ENCODE measurements at places on chromosomes 1 and 21.

DNA sequence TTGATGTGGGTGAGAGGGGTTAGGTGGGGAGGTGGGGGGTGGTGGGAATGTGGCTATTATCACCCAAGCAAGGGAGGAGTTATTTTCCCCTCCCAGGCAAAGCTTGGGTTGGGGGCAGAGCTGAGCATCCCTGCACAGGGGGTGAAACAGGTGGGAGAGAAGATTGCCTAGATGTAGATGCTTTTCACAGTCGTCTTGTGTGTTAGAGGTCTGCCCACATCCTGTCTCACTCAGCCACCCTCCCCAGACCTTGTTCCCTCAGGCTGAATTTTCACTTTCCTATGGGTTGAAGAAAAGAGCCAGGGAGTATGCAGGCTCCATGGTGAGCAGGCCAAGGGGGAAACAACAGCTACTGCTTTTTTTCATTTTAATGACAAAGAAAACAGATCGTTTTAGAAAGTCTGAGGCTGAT lies 223.5 kb downstream of the KIF26B start:
- DNase-seq, result no peak

DNA sequence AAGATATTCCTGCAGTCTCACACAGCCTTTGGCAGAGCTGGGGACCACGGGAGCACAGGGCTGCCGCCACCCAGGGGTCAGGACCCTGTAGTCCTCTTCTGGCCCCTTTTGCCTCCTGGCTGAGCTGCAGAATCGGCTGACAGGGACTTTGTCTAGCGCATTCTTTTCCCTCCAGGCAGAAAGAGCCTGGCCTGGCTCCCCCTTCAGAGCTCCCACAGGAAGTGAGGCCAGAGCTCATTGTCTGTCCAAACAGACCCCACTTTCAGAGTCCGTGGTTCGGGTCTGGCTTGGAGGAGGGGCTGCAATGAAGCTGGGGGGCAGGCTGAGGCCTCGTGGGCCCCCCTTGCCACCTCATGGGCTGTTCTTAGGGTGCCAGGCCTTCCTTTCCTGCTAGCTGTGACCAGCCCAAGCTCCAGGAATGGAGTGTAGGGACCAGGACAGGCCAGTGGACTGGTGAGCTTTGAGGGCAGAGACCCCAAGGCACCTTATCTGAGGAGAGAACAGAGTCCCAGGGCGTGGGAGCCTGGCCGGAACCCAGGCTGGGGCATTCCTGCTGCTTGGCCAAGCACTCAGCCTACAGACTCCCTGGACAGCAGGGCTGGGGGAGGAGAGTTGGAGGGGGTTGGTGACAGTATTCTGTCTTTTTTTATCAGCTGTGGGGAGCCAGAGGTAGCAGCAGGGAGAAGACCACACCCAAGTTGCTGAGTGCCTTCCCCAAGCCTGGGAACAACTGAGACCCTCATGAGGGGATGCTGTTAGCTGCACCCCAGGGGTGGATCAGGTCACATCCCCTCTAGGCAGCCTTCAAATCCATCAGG lies 4.7 kb downstream of the CELSR2 start:
- DNase-seq, result peak; percentile 40

- DNase-seq, result no peak
Measured at GRCh38 chr21:39882151-39882838, 15.1 kb downstream of the PCP4 start.

GRCh38 chr1:39894884-39895495 lies 6.7 kb downstream of the MYCL start:
- no peak for DNase-seq

DNA sequence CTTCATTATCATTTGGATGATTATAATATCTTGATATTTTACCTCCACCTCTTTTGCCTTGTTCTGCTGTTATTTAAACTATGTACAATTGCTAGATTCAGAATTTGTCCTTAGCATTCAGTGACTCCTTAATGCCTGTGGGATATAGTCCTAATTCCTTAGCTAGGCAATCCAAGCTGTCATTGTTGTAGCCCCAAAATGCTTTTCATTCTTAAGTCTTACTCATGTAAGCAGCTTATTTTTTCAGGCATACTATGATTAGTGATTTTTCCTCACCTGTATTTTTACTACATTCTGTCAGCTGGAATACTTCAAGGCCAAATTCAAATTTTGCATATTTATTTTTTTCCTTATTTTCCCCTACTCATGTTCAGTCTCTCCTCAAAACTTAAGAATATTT lies 13.4 kb downstream of the PKN2 start:
- DNase-seq, result no peak

DNA sequence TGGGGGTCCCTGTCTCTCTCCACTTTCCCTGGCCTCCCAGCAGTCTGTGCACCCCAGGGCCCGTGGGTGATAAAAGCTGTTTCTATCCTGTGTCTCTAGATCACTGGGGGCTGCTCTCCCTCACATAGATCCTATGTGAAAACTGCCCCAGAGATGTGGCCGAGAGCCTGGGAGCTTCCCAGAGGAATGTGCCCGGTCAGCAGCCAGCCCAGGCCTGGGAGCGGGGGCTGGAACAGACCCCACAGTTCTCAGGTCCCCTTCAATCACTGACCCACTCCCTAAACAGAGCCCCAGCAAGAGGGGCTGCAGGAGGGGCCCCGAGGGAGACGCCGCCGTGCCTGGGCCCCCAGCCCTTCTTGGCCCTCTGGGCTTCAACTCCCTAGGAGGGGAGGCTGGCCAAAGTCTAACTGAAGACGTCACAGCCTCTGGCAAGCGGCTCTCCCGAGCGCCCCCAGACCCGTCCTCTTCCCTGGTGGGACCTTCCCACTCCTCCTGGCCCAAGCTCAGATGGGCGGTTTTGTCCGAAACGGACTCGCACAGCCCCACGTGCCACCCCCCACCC lies 403 bp downstream of the MXRA8 start:
- no peak for DNase-seq

GRCh38 chr1:4124631-4125145 lies 224.6 kb upstream of the C1orf174 start:
- DNase-seq, result no peak

GRCh38 chr1:227845519-227845918 lies 30.0 kb downstream of the PRSS38 start:
- DNase-seq, result no peak

- DNase-seq, result peak; percentile 54
Measured at GRCh38 chr1:25356848-25357247, 18.7 kb downstream of the TMEM50A start.

DNA sequence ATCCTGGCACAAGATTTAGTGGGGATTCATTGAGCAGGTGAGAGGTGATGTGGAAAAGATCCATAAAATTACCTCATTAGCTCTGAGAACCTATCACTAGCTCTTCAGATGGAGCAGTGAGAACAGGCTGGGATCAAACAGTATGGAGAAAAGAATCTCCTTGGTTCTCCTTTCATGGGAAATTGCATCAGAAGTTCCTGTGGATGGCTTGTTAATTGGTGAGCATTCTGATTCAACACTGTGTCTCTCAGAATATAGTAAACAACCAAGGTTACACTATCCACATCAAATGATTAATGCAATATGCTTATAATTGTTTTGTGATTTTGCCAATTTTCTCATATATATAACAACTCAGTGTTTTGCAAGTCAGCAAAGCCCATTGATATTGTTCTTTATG lies 8.3 kb upstream of the CD55 start:
- DNase-seq, result no peak

DNA sequence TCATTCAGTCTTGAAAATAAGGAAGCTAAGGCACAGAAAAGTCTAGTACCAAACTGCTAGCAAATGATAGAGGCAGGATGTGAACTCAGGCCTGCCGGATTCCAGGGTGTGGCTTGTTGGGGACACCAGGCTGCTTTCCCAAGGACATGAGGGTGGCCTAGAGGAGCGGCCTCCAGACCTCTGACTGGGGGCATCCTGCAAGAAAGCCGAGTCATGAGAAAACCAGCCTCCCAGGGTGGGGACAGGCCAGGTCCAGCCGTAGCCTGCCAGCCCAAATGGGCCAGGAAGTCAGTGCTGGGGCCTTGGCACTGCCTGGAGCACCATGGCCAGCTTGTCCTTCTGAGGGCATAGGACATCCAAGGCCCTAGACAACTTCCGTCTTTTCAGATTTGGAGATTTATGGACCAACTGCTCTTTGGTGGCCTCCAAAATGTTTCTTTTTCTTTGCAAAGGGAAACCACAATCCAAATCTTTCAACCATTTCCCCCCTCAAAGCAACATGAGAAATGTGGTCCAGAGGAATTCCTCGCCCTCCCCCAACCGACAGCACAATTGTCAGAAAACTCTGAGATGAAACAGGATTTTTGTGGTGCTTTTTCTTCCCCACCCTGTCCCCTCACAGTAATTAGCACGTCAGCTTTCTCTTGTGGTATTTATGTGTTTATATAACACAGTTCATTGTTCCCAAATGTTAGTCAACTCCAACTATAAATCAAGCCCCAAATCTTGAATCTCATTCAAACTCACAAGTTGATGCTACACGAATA lies 212.3 kb downstream of the KAZN start:
- DNase-seq, result peak; percentile 74

DNA sequence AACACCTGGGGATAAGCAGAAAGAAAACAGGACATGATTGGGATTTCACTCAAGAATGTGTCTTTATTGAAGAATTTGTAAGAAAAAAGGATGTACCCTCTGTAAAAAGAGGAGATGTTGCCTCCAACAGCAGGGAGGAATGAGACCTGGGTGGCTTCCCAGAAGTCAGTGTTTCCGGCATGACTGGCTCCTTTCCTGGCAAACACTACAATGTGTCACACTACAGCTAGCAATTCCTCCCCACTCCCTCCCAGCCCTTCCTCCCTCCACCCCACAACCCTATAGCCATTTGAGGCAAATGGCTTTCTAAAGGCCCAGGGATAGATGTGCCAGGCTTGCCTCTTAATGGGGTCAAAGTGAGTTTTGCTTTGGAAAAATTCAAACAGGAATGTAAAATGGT lies 11.5 kb upstream of the COL8A2 start:
- DNase-seq, result peak; percentile 91

- no peak for DNase-seq
Measured at GRCh38 chr1:39113109-39113743, 87.1 kb downstream of the NDUFS5 start.

- DNase-seq, result peak; percentile 77
Measured at GRCh38 chr1:221203224-221204054, 324.2 kb downstream of the HLX start.

All from fibroblast of skin of scalp (primary cell).